Keratinocyte (primary cell): ENCODE measurements at places on chromosomes 6 and 20. TPM values are rescaled to one million over a fixed set of nuclear protein-coding genes. Genes with fewer than 3 reads are reported as not detected.

DNA sequence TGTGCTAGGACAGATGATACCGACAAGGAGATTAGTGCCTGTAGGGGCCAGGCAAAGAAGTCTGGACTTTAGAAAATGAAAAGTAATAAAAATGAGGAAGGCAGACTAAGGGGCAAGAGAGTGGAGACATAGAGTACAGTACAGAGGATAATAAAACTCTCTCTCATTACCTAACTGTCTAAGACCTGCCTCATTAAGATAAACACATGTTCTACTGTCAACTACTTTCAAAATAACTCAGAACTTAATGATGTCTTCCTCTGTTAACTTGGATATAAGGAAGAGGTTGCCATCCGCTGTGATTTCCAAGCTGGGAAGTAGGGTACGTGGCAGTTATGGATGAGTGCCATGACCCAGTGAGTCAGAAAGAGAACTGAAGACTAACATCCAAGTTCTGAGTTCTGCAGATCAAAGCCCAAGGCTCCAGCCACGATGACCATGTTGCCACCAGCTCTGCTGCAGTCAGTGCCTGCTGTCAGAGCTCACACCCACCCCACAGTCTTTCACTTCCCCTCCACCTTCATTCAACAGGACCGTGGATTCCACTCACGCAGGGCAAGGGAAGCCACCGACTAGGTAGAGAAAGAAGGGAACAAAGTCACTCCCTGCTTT lies 81.8 kb downstream of the KIF16B start:
- DNase-seq, result no peak

GRCh38 chr6:138818496-138819194 lies 22.8 kb downstream of the ECT2L start:
- no peak for DNase-seq

- DNase-seq, result no peak
These were observed 40.9 kb downstream of the PHACTR3 start for GRCh38 chr20:59645271-59645670.

The APCDD1L gene
- polyA plus RNA-seq, result 0.62 to 3.7 TPM (median 0.67 TPM) in 3 replicates

- DNase-seq, result peak; percentile 42
These were observed 518.6 kb downstream of the BMP2 start for GRCh38 chr20:7285918-7286556.

The ZBP1 gene
- 0.08 TPM in 1 of 3 replicates, not detected in the others for polyA plus RNA-seq

GRCh38 chr6:132937466-132937906 lies 123.1 kb downstream of the RPS12 start:
- DNase-seq, result no peak

DNA sequence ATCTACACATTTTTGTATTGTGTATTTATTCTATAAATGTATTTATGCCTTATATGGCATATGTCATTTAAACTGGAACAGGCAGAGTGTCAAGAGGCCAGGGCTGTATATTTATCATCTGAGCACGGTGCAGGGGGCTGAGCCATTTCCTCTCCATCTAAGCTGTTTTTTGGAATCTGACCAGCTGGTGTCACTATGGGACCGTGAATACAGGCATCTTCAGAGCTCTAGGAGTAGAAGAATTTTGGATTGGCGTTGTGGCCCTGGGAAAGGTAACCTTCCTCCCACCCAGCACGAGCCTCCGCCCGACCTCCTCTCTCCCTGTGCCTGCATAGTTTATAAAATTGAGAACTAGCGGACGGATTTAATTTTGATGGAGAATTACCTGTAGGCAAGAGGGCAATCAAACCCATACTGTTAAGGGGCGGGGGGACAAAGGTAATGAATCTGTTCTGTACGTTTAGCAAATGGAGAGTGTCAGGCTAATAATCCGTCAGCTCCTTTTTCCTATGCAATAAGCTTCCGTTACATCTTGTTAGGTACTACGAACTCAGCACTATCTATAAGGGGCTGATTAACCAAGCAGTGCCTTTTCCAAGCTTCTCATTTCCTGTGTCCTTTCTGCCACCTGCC lies 29.0 kb upstream of the EEF1E1 start:
- DNase-seq, result peak; percentile 23

DNA sequence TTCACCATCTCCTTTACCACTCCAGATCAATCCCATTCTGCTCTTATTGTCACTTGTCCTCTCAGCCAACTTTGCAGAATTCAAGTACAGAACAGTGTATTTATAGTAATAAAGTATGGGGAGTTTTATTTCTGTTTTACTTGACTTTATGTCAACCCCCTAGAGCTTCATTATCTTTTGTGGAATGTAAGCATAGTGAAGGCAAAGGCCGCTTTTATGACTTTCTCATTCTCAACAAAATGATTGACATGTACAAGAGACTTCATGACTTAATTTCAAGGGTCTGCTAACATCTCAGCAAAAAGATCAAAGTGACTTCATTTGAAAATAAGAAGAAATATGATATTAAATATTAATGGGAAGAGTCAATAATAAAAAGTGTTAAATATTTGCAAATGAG lies 28.7 kb upstream of the ARID1B start:
- no peak for DNase-seq

DNA sequence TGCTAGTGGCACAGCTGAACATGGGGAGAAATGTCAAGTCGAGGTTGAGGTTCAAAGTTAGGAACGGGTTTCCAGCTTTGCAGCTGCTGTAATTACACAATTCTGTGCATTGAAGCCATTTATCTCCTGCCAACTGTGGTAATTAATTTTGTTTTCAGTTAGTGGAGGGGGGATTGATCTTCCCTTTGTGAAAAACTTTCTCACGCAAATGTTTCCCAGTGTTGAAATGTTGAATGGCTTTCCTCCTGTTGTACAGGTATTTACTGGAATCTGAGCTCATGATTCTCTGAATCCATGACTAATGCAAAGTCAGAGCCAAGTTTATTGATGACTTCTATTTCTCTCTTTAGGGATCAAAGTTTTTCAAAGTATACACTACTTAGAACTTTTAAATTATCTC lies 198.4 kb upstream of the SLC35B3 start:
- no peak for DNase-seq

DNA sequence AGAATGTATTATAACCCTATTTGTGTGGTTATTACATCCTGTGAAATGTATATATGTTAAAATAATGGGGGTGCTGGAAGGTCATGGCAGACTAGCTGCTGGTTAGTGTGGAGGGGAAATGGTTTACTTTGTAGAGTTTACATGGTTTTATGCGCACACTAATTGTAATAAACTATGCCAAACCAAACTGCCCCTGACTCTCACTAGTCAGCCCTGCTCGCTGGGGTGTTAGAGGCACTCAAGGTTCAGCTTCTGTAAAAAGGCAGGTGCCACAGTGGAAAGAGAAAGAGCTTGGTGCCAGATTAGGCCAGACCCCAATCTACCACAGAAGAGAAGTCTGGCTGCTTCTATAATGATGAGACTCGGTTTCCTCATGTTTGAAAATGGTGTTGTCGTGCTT lies 52.7 kb downstream of the GOPC start:
- no peak for DNase-seq

The DACT2 gene
- 0.09 to 0.19 TPM (median 0.15 TPM) in 3 replicates for polyA plus RNA-seq

GRCh38 chr6:166203641-166204222 lies 36.1 kb upstream of the TBXT start:
- DNase-seq, result no peak

DNA sequence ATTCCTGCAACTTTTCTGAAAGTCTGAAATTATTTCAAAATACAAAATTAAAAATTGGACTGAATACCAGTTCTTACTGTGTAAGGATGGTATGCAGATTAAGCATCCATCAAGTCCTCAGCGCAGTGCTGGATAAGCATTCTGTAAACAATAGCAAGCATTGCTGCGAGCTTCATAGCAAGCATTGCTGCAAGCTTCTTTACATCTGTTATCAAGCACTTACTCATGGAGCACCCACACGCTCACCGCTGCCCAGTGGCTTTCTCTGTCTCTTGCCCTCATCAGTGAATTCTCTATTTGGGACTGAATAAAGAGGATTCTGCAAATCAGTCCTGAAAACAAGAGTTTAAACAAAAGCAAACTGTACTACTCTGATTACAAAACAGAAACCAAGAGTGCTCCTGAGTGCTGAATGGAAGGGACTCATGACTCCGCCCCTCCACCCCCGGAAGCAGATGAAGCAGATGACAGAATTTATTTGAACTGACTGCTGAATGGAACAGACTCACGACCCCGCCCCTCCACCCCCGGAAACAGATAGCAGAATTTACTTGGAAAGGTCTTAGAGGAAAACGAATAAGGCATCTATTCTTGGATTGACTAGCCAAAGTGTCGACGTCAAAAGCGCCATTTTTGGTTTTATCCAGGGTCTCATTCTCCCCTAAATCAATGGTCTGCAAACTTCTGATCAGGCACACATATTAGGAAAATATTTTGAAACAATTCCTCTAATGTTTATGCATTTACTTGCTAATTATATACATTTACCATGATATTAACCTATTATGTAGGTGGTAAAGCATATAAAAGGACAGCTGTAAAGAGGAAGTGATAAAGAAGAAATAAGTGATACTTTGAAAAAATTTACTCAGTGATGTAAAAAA lies 22.1 kb upstream of the EYA2 start:
- DNase-seq, result no peak

DNA sequence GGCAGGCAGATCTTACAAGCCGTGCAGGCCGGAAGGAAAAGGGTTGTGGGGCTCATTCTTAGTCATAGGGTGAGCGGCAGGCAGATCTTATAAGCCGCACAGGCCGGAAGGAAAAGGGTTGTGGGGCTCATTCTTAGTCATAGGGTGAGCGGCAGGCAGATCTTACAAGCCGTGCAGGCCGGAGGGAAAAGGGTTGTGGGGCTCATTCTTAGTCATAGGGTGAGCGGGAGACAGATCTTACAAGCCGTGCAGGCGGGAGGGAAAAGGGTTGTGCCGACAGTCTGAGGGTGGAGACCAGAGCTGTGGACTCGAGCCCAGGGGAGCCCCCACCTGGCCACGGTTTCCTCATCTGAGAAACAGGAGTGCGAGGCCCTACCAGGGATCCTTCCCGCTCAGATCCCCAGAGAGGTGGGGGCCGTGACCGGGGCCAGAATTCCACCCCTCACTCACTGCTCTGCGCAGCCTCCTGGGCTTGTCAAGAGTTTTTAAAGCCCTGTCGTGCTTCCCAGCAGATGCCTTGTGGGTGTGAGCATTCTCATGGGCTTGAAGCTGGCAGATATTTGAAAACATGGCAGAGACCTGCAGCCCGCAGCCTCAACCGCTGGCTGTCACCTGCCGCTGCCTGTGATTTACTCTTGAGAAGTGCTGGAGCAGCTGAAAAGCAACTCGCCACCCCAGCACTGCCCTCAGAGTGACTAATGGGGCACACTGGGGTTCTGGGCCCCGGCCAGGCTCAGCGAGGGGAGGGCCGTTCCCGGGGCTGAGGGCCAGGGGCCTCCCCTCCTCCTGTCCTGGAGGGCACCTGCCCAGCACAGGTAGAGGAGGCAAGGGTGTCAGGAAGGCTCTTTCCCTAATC lies 31.9 kb downstream of the NTSR1 start:
- peak; percentile 86 for DNase-seq

DNA sequence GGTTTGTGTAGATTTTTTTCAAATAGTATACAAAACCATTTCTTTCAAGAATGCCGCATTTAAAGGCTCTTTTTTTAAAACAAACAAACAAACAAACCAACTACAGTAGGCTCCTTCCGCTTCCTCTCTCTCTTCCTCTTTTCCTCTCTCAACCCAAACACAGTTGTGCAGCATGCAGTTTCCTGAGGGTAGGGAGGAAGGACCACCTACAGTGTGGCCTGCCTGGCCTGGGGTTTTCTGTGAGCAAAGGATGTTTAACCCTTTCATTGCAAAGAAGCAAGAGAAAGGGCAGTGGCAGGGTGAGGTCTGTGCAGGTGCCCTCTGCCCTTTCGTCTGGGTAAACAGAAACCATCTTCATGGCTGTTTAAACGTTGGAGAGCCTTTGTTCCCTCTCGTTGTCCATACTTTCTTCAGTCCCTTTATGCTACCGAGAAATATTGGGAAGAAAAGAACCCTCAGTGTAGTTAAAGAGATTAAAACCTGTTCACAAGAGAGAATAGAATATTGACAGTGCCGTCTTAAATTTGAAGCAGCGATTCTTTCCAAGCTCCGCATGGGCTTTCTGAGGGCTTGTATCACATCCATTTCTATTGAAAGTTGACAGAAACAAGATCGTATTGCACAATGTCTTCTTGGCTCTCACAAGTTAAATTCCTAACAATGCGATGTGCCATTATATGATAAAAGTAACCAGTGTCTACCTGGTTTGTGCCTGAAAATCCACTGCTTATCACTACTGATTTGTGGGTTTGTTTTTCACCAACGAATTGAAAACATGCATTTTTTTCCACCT lies 215.5 kb upstream of the SNX9 start:
- DNase-seq, result no peak

The PKHD1 gene
- under 0.01 to 0.01 TPM (median 0.01 TPM) in 3 replicates for polyA plus RNA-seq

- no peak for DNase-seq
These were observed 79.7 kb downstream of the EDN1 start for GRCh38 chr6:12369781-12370262.

DNA sequence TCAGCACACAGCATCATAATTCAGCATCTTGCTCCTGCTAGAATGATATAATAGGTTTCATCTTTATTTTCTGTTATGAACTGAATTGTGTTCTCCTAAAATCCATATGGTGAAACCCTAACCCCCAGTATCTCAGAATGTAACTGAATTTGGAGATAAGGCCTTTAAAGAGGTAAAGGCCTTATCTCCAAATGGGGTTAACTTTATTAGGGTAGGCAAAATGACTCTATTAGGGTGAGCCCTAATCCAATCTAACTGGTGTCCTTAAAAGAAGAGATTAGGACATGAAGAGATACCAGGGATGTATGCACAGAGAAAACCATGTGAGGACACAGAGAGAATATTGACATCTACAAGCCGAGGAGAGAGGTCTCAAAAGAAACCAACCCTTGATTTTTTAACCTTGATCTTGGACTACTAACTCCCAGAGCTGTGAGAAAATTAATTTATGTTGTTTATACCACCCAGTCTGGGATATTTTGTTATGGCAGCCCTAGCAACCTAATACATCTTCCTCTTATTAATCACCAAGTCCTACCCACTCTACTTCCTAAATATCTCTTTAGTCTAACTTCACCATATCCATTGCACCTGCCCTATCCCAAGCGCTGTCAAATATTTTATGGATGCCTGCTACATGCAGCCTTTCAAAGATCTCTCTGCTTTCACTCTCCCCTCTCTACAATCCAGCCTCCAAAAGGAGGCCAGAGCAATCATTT lies 8.5 kb upstream of the MRS2 start:
- no peak for DNase-seq

GRCh38 chr20:50187403-50188051 lies 3.1 kb upstream of the CEBPB start:
- DNase-seq, result no peak

The CLDN20 gene
- 0.09 to 0.39 TPM in 2 of 3 replicates, not detected in the other for polyA plus RNA-seq

GRCh38 chr6:104705095-104705707 lies 154.5 kb downstream of the HACE1 start:
- peak; percentile 26 for DNase-seq

- no peak for DNase-seq
These were observed 243.0 kb downstream of the TSHZ2 start for GRCh38 chr20:53215166-53215565.

- DNase-seq, result no peak
These were observed 6.4 kb downstream of the VNN2 start for GRCh38 chr6:132751306-132751705.

- DNase-seq, result no peak
These were observed 20.4 kb downstream of the SNPH start for GRCh38 chr20:1286267-1287024.
